ENCODE measurements at places on chromosomes 6 and 20. TPM values are rescaled to one million over a fixed set of nuclear protein-coding genes. Genes with fewer than 3 reads are reported as not detected.

DNA sequence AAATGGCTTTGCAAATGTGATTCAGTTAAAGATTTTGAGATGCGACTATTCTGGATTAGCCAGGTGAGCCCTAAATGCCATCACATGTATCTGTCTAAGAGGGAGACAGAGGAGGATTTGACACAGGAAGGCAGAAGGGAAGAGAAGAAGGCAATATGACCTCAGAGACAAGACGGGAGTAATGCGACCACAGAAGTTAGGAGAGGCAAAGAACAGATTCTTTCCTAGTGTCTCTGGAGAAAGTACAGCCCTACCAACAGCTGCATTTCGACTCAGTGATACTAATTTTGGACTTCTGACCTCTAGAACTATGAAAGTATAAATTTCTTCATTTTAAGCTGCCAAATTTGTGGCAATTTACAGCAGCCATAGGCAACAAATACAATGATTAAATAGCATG, 24.2 kb upstream of the TPD52L1 start:
- DNase-seq = no peak

DNA sequence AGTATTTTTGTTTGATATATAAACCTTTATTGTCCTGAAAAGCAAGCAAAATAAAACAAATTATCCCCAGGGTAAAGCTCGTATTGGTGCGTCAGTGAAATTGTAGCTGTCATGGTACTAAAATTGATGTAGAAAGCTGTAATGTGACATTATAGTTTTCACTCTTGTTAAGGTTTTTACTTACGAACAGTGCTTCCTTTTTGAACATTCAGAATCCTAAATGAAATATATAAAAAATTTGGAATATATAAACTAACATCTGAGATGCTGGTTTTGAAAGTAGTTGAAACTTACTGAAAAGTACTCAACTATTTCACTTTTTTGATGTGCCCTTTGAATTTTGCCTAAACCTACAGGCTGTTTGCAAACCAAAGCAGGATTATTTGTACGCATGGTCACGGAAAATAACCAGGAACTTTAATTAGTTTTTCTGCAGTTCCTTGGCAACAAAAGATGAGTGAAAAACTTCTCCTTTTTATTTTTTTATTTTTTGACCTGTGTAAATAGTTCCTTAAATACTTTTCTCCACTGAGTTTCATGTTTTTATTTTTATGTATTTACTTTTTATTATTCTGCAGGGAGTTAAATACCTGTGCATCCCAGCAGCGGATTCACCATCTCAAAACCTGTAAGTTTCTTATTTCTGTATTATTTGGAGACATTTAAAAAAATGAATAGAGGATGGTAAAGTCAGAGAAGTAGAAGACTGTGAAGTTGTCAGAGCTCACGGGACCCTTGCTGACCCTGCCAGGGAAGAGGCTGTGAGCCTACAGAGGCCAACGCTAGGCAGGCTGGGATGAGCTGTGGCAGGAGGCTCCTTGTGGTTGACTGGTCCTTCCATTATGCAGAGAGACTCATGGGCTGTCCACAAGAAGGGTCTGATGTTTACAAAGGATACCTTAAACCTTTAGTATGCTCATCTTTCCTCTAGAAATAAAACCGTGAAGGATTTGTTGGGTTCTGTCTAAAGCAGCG, 42.5 kb downstream of the DUSP22 start:
- DNase-seq = no peak

DNA sequence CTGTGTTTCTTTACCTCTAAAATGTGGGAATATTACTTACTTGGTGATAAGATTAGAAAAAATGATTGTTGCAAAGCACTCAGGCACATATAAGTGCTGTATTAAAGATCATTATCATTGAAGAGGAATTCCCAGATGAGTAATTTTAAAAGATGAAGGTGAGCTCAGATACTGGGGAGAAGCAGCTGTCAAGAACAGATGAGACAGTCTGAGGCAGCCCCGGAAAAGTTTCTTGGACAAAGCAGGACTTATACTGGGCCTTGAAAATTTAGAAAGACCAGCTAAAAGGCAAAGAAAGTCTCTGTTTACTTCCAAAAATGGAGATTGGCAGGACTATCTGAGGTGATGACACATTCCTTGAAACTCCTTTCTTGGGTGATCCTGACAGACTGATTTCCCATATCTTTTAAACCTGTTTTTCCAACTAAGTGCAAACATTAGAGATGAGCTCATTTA, 93.8 kb upstream of the MARCKS start:
- DNase-seq = no peak

Gene DSN1
- 5.6 TPM for total RNA-seq

Gene REM1
- 0.66 TPM for total RNA-seq

- no peak for DNase-seq
These were observed 13.3 kb downstream of the DUSP22 start for GRCh38 chr6:305371-306206.

DNA sequence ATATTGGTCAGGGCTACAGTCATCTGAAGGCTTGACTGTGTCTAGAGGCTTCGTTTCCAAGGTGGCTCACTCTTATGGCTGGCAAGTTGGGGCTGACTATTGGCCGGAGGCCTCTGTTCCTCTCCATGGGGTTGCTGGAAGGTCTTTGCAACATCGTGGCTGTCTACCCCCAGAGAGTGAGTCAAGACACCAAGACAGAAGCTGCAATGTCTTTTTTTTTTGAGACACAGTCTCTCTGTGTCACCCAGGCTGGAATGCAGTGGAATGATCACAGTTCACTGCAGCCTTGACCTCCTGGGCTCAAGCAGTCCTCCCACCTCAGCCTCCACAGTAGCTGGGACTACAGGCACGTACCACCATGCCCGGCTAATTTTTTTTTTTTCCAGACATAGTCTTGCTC, 29.4 kb upstream of the KIF3B start:
- DNase-seq = no peak

- no peak for DNase-seq
These were observed 42.5 kb upstream of the PNISR start for GRCh38 chr6:99467509-99468106.

GRCh38 chr6:16716321-16716858, 44.9 kb downstream of the ATXN1 start:
- DNase-seq = no peak

Gene RAB44
- not detected for total RNA-seq

Gene PLAGL2
- total RNA-seq = 5.2 TPM

- DNase-seq = peak; percentile 61
These were observed 2.7 kb downstream of the VEGFA start for GRCh38 chr6:43772681-43773049.

Gene KCNK5
- total RNA-seq = 31.0 TPM

GRCh38 chr20:47748823-47749222, 36.5 kb downstream of the SULF2 start:
- no peak for DNase-seq

DNA sequence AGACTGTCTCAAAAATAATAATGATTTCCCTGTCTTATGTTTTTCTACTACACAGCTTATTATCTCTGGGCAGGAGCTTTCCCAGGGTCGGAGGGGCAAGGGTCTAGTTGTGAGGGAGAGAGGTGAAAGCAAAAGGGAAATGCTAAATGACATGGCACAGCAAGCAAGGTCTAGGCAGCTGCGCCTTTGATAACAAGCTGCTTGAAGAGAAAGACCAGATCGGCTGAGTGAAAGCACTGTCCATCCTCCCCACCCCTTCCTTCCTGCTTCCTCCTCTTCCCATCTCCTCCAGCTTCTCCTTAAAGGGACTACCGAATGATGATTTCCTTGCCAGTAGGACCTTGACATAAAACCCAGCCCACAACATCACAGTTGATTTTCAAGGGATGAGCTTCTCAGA, 158.1 kb upstream of the AKAP12 start:
- DNase-seq = no peak

Gene RCAN2
- 6.5 TPM for total RNA-seq

DNA sequence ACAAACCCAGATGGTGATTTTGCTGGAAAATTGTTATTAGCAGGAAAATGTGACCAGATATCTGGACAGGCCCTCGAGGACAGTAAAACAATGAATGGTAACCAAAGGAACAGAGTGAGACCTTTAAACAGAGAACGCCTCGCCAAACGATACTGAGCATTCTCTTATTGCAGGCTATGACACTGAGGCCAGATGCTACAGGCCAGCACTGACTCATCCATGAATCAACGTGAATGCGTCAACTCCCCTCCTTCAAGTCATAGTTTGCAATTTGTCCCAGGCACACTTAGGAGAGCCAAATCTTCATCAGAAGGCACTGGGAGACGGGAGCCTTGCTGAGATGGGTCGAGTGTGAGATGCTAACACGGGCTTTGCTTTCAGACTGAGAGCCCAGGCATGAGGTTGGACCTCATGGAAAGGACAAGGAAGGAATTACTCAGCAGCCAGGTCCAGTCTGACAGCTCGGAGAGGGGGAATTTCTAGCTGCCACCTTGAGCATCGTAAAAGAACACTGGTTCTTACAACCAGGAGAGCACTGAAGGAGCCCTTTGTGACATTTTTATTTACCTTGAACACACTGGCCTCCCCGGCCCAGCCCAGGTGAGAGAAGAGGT, 60.7 kb downstream of the BMP7 start:
- DNase-seq = no peak

DNA sequence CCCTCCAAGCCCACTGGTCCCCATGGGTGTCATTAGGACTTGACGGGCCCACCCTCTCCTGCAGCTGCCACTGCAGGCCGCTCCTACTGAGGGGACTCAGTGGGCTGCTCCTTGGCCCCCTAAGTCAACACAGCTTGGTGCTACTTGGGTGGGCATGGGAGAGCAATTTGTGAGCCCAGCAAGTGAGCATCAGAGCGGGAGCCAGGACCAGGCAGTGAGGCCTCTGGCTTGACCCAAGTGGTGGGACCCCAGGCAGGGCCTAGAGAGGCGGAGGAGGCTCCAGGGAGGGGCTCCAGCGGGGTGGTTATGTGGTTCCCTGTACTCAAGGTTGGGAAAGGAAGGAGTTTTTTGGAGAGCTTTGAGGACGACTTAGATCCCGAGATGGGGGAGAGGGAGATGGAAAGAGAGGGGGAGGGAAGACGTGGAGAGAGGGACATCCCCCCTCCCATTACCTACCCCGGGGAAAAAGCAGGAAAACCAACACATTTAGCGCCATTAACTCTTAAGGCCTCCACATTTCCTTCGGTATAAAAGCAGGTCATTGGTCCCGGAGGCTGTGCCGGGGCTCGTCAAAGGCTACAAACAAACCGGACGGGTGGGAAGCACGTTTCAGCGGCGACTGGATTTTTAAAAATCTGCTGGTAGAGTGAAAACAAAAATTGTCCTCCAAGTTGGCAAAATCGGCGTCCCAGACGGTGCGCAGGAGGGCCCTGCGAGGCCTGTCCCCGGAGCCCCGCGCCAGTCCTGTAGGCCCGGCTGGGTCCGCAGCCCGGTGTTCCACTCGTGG, 8.8 kb downstream of the FOXC1 start:
- no peak for DNase-seq

DNA sequence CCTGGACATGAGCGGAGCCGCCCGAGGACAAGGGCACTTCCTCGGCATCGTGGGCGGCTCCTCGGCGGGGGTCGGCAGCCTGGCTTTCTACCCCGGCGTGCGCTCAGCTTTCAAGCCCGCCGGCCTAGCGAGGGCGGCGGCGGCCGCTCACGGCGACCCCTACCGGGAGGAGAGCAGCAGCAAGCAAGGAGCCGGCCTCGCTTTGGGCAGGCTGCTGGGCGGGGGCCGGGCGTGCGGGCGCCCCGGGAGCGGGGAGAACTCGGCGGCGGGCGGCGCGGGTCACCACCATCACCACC, 6.7 kb downstream of the PRDM13 start:
- DNase-seq = no peak

Gene GPR6
- not detected for total RNA-seq

DNA sequence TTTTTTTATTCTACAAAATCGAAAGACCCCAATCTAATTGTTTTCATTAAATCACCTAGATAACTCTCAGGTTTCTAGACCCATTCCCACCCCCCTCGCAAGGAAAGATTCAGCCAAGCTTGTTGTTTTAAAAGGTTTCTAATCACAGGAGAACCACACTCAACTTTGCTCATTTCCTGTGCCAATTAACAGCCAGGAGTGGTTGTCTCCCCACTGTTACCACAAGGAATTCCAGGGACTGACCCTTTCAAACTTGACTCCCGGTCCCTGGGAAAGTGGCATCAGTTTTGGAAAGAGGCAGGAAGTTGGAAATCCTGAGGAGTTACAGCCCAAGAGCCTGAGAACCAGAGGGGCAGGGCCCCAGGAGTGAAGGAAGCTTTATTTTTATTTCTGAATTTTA, 561.3 kb upstream of the JAG1 start:
- no peak for DNase-seq

- no peak for DNase-seq
These were observed 233.7 kb downstream of the DLL1 start for GRCh38 chr6:170057034-170057734.

DNA sequence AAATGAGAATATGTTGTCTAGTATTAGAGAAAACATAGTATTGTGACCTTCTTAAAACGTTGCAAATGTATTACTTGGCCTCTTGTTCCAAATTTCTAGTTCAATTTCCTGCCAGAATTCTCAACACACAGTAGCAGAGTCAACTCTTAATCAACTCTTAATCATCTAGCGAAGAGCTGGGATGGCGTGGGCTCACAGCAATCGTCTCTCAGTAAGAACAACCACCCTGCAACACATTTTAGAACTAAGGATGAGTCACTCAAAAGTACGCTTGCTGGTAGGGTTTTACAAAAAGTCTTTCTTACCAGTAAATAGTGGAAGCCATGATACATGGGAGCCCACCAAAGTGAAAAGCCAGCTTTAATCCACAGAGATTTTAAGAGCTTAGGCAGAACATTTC, 24.6 kb downstream of the GPR6 start:
- DNase-seq = no peak

- DNase-seq = no peak
These were observed 38.9 kb downstream of the SMAP1 start for GRCh38 chr6:70706491-70707123.

GRCh38 chr6:154791556-154792317, 58.5 kb downstream of the SCAF8 start:
- DNase-seq = no peak

GRCh38 chr6:14732844-14733757, 512.8 kb upstream of the JARID2 start:
- no peak for DNase-seq

DNA sequence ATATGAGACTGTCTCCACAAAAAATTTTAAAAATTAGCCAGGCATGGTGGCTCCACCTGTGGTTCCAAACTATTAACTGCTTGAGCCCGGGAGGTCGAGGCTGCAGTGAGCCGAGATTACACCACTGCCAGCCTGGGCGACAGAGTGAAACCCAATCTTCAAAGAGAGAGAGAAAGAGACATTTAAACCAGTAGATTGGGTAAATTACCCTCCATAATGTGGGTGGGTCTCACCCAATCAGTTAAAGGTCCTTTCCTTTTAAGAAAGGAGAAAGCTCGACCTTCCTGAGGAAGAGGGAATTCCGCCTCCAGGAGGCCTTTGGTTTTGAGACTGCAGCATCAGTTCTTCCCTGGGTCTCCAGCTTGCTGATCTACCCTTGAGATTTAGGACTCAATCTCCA, 25.2 kb upstream of the SCML4 start:
- DNase-seq = no peak

GRCh38 chr6:36109092-36109491, 21.2 kb upstream of the MAPK13 start:
- no peak for DNase-seq

Gene TBXT
- not detected for total RNA-seq

Gene DEF6
- total RNA-seq = 23.3 TPM

Gene MYT1
- 0.99 TPM for total RNA-seq

Gene OPN5
- not detected for total RNA-seq
